ENCODE measurements at places on chromosomes 7 and 10.

GRCh38 chr10:124595143-124595883, 133.7 kb downstream of the LHPP start:
- no peak for DNase-seq

DNA sequence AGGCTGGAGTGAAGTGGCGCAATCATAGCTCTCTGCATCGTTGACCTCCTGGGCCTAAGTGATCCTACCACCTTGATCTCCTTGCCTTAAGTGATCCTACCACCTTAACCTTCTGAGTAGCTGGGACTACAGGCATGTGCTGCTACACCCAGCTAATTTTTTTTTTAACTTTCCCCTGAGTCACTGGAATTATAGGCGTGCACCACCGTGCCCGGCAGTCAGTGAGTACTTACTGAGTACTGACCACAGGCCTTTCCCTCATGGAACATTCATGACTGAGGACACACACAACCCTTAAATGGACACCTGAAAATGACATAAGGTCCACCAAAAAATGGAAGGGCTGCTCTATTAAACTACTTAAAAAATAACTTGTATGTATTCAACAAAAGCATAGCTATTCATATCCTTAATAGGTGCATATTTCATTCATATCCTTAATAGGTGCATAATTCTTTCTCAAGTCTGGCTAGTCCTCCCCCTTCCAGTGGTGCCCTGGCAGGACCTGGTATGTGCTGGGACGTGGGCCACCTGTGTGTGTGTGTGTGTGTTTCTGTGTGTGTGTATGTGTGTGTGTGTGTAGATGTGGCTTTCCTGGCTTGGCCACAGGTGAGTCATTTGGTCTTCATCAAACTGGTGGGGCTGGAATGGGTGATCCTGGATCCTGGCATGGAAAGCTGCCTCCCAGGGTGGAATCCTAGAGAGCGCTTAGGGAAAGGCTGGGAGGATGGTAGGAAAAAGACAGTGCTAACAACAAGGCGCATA, 3.5 kb downstream of the FAM180A start:
- peak; percentile 74 for DNase-seq

GRCh38 chr7:55983537-55983936, 19.2 kb downstream of the NIPSNAP2 start:
- DNase-seq: no peak

DNA sequence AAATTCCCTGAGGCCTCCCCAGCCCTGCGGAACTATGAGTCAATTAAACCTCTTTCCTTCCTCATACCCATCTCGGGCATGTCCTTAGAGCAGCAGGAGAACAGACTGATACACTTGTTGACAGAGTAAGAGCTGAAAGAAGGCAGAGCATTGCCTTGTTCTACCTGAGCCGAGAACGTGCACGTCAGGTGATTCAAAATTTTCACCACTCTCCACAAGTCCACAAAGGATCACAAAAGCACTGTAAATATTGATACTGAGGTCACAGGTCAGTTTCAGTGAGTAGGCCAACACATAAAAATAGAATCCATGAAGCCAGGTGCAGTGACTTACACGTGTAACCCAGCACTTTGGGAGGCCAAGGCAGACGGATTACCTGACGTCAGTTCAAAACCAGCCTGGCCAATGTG, 27.8 kb downstream of the DCLRE1C start:
- DNase-seq: no peak

DNA sequence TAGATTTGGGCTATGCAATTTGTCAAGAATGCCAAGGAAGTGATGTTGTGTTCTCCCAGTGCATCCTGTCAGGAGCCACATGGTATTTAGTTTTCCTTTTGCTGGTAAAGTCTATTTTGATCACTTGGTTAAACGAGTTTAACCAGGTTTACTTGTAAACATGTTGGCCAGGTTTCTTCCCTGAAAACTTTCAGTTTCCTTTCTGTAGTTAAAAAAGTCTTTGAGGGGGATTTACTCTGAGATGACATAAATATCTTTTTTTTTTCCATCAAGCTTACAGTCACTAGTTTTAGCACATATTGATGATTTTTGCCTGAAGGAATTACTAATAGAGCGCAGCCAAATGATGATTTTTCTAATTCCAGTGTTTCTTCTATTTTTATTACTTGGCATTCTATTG, 320.5 kb downstream of the PHF14 start:
- DNase-seq: no peak

All from fibroblast of lung (primary cell).